Hematopoietic multipotent progenitor cell (in vitro differentiated cells): ENCODE measurements at places on chromosomes 12 and 14. TPM values are rescaled to one million over a fixed set of nuclear protein-coding genes. Genes with fewer than 3 reads are reported as not detected.
A peak's percentile ranks its signal among the peaks of the same experiment; 100 is the strongest.

GRCh38 chr12:55420307-55420962, 5.6 kb upstream of the OR6C76 start:
- DNase-seq = no peak

DNA sequence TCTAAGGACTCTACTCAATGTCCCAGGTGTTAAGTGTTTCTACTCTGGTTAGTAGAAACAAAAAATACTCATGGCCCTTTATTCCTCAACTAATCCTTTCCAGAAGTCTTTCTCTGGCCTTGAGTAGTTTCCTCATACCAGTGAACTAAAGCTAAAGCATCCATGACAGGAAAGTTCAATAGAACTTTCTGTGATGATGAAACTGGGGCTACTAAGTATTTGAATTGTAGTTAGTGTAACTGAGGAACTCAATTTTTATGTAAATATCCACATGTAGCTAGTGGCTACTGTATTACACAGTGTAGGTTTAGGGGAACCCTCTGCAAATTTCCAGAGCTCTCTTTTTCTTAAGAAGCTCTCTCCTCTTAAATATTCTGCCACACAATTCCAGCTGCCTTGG, 63.7 kb downstream of the R3HDM2 start:
- no peak for DNase-seq

DNA sequence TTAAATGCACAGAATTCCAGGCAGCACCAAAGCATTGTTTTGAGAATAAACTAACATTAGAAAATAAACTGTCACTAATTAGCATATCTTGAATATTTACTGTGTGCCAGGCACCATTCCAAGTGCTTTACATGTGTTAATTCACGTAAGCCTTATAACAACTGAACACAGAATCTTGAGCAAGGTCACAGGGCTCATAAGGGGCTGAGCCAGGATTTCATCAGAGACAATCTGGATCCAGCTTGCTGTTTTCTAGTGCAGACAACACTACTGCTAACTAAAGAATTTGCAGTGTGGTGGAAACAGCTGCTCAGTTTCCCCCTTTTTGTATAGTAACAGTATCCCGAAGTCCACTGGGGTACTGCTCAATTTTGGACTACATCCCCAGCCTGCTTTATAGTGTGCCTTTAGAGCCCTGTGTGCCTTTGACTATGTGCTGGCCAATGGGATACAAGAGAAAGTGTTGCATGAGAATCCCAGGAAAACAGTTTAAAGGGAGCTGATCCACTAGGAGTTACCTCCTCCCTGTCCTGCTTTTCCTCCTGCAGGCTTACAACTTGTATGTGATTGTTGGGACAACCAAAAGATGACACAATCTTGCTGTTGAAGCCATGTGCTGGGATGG, 36.0 kb upstream of the RMST start:
- no peak for DNase-seq

GRCh38 chr14:34007902-34008301, 57.0 kb upstream of the EGLN3 start:
- DNase-seq = no peak

GRCh38 chr14:33404964-33405574, 466.4 kb downstream of the NPAS3 start:
- no peak for DNase-seq

GRCh38 chr12:69936214-69936731, 111.2 kb downstream of the MYRFL start:
- DNase-seq = no peak

DNA sequence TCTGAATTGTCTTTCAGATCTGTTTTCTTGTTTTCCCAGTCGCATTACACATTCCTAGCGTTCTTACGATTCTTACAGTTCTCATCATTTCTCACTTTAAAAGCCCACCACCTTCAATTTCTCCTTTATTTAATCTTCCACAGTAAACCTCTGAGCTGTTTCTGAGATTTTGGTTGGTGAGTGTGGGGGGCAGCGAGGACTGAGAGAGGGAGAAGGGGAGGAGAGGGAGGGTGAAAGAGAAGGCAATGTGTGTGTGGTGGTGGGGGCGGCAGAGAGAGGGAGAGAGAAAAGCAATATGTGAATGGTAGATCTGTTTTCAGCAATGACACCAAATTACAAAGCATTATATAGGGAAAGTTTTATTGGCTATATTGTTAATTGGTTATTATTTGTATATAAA, 282.6 kb downstream of the SOX5 start:
- no peak for DNase-seq

DNA sequence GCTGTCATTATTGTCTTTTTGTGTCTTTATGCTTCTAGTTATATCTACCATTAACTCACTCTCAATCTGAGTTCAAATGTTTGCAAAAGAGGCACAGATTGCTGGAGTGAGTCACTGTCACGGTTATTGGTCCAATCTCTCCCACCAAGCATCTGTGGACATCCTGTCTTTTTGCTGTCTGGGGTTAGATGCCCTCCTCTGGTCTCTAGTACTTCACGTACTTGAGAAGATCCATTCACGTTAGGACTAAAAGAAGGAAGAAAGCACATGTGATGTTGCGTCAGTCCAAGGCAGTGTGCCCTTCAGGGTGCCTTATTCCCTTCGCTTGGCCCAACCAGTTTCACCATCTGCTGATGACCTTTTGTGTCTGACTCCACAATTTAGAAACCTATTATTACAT, 72.3 kb upstream of the STXBP6 start:
- no peak for DNase-seq

DNA sequence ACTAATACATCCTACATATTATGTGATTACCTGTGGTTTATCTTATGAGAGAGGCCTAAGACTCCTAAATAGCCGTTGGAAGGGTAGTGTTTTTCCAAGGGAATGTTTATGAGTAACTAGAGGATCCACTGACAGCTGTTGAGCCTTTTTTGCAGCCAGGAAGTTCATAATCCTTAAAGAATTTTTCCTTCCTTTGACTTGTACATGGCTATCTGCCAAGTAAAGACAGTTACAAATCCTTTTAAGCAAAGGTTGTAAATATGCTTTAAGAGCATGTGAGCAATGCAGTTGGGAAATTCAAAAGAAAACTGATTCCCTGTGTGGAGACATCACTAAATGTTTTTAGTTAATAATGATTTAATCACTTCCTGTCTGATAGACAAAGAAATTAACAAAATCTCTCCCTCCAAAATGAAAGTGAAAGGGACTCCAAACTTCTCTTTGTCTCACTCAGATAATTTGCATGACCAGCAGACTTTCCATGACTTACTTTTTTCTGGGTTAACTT, 333.8 kb downstream of the PDZRN4 start:
- DNase-seq = peak; percentile 78

DNA sequence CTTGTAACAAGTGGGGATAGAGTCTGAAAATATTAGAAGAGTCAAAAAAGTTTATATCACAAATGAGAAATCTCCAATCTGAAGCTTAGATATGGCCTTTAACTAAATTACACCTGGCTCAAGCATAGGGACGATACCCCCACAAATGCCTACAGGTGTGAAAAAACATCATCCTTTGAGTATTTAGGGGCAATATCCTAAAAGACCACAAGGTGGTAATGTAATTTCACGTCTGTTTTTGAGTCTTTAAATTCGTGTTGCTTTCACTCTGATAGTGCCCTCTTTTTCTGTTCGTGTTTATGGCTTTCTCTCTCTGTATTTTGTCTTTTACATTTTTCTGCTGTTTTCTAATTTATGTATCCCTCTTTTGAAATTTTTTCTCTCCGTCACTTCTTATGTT, 84.3 kb downstream of the ETNK1 start:
- DNase-seq = peak; percentile 68

DNA sequence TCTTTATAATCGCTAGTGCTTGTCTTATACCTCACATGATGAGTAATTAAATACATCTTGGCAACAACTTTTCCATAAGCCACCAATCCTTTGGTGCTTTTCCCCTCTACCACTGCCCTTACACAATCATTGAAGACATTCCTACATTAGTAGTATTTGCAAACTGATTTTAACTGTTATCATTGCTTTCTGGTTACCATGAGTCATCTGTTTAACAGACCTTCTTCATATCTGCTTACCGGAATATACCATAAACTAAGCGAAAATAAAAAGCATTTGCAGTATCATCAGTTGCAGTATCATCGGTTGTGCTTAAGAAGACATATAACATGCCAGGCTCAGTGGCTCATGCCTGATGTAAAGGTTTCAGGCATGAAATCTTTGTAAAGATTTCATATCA, 54.8 kb upstream of the PLEKHA5 start:
- no peak for DNase-seq

DNA sequence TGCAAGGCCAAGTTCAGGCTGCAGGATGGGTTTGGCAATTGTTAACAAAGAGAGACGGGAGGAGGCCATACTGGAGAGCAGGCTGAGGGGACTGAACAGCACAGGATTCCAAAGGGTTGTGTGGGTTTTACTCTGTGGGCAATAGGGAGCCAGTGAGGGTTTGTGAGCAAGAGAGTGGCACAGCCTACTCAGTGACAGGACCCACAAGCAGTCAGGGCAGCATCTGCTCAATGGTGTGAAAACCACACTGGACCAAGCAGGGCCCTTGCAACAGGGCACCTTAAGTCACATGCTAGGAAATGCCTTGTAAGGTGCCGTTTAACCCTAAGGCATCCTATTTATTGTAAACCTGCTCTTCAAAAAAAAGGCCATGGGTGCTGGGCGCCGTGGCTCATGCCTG, 22.0 kb downstream of the SYNE3 start:
- DNase-seq = no peak

DNA sequence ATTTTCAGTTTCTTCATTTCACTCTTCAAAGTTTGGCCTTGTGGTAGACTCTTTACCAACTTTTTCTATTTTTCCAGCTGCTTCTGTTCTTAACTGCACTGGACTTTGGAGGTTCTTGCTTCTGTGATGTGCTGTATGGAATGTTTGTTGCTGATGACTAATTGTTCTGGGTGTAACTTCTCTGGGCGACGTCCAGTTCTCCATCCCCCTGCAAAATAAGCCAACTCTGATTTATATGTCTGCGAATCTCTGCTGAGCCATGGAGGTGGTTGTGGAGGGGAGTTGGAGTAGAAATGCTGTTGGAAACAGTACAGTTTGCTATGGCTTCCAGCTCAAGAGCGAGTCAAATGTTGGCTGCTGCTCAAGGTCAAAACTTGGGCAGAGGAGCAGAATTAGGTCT, 113.9 kb upstream of the DYRK2 start:
- DNase-seq = no peak

KCNK13 gene
- not detected for total RNA-seq

SLC7A8 gene
- total RNA-seq = 2.2 TPM

NTF3 gene
- under 0.01 TPM for total RNA-seq

LRRC74A gene
- total RNA-seq = not detected

TMEM121 gene
- 46.3 TPM for total RNA-seq
